ENCODE measurements at places on chromosomes 12 and 14.

DNA sequence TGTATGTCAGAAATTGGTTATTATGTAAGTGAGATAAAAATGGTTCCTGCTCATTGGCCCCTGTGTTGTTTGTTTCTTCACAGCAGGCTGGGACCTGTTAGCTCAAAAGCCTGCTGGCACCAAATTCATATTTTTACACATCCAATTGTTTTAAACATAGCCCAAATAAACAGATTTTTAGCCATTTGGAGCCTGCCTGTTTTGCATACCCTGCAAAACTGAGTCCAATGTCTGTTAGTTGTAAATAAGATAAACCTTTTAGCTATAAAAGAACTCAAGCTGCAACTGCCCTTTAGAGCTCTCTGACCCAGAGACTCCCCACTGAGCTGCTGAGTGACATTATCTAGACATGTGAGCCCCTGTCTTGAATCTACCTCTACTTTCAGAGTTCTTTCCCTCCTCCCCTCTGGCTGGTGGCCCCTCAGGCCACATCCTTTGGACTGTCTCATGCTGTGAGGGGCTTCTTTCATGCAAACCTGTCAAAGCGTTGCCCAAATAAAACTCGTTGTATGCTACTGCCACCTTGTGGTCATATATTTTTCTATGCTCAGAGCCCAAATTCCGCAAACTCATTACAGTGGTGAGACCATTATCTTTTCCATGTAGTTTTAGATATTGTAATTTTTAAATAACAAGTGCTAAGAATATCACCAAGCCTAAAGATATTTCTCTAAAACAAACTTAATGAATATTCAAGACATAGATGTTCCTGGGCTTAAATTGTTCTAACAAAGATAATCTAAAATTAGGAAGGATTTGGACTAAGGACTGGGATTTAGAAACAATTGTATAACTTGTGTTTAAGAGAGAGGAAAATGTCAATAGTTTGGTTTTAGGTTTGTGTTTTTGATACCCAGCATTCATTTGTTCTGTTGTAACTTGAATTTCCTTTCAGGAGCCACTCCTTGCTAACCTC, 337.9 kb downstream of the AACS start:
- DNase-seq = no peak

GRCh38 chr14:38101679-38102078, 106.0 kb upstream of the SSTR1 start:
- no peak for DNase-seq

DNA sequence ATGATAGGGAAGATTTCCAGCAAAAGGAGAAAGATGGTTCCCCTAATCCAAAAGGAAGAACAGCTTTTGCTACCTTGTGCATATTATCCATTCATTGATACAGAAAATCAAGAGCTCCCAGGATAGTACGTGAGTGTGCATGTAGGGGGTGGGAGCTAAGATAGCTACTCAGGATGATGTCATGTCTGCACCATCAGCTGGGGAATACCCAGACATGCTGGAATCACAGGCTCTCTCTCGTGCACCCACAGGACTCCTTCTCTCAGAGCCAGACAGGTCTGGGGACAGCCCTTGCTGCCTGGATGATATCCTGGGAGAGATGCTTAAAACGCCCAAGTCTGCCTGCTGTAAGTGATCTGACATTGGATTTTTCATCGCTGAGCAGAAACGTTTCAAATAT, 38.9 kb downstream of the FOXN3 start:
- DNase-seq = no peak

- no peak for DNase-seq
Observed at GRCh38 chr14:95884377-95884776, 7.7 kb downstream of the TUNAR start.

- no peak for DNase-seq
Observed at GRCh38 chr14:84694161-84694560, 835.8 kb upstream of the FLRT2 start.

DNA sequence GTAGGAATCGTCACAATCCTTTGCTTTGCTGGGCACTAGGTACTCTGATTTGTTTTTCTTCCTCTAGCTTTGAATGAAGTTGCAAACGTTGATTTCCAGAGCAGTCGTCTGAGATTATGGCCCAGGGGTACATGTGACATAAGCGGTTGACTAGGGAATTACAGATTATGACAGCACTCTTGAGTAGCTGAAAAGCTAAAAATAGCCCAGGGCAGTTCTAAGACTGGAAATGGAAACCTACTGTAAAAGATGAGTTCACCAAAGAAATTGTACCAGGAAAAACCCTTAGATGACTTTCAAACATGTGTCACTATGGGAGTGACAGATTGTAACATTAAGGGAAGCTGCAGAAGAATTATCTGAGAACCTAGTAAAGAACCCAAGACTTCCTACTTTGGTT, 108.5 kb downstream of the ANO6 start:
- DNase-seq = no peak

DNA sequence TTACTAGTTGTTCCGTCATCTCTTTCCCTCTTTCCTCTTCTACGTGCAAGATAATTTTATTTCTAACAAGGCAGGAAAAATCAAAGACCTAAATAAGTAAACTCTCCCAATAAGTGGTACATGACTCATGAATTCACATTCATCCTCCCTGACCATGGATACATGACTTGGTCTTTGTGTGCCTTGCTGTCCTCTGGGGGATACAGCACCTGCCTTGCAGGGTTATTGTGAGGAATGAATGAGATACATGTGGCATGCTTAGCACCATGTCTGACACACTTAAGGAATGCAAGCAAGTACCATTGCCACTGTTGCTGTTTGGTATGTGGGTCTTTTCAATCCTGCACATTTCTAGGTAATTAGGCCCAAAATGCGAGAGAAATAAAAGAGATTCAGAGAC, 208.4 kb downstream of the DPF3 start:
- DNase-seq = no peak

DNA sequence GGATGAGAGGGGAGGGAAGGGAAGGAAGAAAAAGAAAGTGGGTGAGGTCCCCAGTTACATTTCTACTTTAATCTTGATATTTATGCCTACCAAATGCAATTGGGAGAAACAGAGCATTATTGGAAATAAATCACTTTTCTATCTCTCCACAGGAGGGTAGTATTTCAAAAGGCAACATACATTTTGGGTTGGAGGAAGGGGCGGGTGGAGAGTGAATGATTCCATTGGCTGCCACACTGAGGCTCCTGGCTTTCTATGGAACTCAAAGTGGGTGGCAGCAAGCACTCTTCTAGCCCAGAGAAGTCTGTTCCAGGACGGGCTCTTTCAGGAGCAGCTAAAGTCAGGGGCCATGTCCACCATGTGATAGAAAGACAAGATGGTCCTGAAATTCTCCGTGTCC, 441.3 kb downstream of the DAD1 start:
- DNase-seq = no peak

GRCh38 chr12:46830731-46831334, 5.0 kb upstream of the SLC38A4 start:
- DNase-seq = no peak

- DNase-seq = no peak
Observed at GRCh38 chr14:75313294-75313693, 34.7 kb downstream of the FOS start.

DNA sequence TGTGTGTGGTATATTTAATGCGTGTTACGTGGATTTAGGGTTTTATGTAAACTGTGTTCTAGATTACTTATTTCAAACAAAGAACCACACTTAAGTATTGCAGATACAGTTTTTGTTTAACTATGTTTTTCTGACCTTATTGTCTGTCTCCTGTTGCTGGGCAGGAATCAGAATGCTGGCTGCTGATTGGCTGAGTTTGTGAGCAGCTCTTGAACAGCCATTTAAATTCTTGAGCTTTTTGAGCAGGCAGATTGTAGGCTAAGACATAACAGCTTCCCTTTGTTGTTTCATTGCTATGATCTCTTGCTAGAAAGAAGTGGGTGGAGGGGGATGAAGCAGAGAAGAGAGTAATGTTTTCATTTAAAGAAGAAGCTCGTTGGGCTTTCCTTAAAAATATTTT, 52.2 kb downstream of the ATF7IP start:
- peak; percentile 22 for DNase-seq

DNA sequence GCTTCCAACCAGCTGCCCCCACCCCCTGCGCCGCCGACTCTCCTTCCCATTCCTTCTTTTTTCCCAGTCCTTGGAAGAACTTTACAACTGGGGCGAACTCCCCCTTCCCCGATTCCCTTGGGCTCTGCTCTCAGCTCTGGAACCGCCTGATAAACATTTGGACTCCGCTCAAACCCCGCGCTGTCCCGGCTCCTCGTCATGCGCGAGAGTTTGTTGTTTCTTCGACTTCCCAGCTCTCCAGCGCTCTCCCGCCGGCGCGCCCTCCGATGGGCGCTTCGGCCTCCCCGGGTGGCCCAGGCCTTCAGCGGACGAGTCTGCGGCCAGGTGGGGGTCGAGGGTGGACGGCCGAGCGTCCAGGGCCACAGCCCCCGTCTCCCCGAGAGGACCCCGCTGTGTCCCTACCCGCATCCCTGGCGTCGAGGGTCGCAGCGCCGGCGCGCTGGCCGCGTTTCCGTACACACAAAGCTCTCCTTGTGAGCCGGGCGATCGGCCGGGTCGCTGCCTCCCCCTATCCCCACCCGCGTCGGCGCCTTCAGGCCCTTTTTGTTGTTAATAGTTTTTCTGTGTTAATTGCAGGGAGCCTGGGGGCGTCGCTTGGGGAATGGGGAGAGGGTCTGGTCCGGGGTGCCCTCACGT, 847 bp downstream of the MMP14 start:
- DNase-seq = no peak

DNA sequence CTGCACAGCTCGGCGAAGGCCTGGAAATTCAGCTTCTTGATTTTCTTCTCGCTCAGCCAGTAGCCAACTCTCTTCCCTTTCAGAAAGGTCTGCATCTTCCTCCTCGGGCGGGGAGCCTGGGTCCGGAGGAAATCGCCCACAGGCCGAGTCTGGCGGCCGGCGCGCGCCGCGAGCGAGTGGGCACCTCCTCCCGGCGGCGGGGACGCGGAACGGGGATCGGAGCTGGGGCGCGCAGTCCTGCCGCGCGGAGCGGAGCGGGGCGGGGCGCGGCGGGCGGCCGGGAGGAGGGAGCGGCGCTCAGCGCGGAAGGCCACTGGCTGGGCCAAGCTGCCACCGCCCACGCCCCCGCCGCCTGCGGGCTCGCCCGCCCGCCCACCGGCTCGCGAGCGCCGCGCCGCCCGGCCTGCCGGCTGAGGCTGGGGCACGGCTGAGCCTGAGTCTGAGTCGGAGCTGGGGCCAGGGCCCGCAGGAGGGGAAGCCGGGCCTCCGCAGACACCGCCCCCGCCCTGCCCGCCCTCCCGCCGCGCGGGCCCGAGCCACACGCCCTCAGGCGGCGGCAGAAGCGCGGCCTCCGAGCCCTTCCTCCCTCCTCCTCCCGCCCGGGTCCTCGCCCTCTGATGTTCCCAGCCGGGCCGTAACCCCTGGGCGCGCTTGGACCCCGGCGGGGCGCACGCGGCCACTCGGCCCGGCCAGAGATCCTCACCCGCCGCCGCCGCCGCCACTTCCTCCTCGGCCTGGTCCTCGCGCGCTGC, 480 bp downstream of the ITPK1 start:
- peak; percentile 50 for DNase-seq

GRCh38 chr14:104039214-104039613, 46.3 kb upstream of the ASPG start:
- no peak for DNase-seq

DNA sequence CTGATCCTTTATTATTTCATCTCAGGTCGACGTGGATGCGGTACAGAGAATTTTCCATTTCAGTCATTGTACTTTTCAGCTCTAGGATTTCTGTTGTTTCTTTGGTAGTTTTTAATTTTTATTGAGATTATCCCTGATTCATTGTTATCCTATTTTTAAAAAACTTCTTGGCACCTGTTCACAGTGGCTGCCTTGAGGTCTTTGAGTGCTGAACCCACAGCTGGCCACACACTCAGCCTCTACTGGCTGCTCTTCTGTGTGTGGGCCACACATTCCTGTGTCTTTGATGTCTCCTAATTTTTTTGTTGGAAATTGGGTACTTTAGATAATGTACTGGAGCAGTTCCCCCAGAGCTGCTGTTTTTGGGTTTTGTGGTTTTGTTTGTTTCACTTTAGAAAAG, 37.7 kb upstream of the ASPG start:
- no peak for DNase-seq

DNA sequence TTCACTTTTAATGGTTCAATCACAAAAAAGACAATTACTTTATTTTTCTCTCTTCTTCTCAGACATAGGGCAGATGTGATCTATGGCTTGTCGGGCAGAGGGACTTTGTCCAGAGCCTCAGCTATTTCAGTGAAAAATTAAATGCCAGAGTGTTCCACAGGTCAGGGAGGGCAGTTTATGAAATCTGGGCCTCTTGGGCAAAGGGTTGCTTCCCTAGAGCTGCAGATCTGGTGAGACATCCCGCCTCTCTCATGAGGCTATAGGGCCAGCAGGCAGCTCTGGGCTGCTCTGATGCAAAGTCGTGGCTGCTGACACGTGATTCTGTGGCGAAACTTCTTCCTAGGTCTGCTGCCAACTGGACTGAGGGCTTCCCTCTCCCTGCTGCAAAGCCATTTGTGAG, 6.0 kb downstream of the CLMN start:
- no peak for DNase-seq

GRCh38 chr12:51307655-51308593, 16.1 kb downstream of the BIN2 start:
- no peak for DNase-seq

Data from stimulated activated CD8-positive, alpha-beta memory T cell treated with anti-CD3 and anti-CD28 coated beads, Interleukin-4, amount 100 ng/mL, for 4 hours (primary cell).